ENCODE measurements at places on chromosomes 3 and 15. TPM values are rescaled to one million over a fixed set of nuclear protein-coding genes. Genes with fewer than 3 reads are reported as not detected.

P2RY14 gene
- total RNA-seq: 4.3 TPM

GOLGA8O gene
- not detected for total RNA-seq

RBP2 gene
- total RNA-seq: not detected

KIF15 gene
- 2.4 TPM for total RNA-seq

CSPG5 gene
- total RNA-seq: 0.14 TPM

SPSB4 gene
- total RNA-seq: 1.1 TPM

GPR15 gene
- total RNA-seq: not detected

CCR3 gene
- not detected for total RNA-seq

GOLGA6L22 gene
- not detected for total RNA-seq

PSMD6 gene
- 70.3 TPM for total RNA-seq

RTP3 gene
- total RNA-seq: not detected

PLSCR2 gene
- not detected for total RNA-seq

FEZF2 gene
- total RNA-seq: not detected

Data from thoracic aorta (tissue), 2 donors.